ENCODE measurements at places on chromosomes 7 and 10.

- peak; percentile 27 for DNase-seq
Measured at GRCh38 chr10:28280652-28281051, 22.2 kb downstream of the MPP7 start.

DNA sequence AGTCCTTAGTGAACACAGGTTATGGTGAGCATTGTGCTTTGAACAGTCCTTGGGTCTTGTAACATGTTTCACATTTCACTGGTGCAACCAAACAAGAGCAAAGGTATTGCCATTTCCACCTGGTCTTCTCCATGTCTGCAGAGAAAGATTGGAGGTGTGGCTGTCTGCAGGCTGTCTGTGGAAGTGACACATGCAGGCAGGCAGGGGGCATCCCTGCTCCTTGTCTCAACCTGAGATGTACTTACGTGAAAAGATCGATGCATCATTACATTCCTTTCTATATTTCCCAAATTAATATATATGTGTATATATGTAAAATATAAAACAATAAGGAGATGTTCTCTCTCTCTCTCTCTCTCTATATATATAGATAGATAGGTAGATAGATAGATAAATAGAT, 54.3 kb downstream of the LRRC18 start:
- DNase-seq, result no peak

GRCh38 chr7:130544356-130544755, 52.5 kb downstream of the MEST start:
- DNase-seq, result no peak

DNA sequence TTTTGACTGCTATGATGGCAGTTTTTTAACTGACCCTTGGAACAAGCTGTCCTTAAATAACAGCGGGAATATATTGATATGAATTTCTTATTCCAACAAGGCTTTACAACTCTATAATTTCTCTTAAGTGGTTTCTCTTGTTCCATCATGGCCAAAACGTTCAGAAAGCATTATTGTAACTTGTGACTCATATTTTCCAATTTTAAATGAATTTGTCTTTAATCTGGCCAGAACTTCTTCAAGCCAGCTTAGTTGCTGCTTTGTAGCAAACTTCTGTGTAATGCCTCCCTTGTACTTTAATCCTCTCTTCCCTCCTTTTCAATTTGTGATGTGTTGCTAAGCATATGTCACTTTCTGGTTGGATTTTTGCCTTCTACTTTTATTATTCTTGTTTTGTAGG, 271.9 kb downstream of the KIF20B start:
- no peak for DNase-seq

DNA sequence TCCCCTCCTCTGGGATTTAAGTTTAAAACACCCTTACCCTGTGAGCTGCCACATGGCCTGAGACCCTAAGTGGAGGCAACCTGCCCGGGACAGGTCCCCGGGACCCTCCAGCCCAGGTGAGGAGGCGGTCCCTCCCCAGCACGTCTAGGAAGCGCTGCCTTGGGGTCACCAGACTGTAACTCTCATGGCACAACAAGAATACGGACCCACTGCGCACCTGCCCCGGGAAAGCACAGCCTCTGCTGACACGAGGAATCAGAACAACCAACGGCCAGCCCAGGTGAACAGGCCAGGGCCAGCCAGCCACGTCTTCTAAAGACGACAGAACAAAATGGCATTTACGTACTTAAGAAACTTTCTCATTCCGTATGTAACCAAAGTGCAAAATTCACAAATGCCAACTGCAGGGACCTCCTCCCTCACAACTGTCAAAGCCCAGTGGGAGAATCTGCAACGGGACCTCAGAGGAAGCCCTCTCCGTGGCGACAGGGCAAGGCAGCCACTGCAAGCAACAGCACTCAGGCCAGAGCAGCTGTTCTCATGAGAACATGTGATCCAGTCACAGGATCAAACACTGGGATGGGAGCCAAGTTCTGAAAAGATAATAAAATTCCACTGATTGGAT, 208.4 kb downstream of the DIP2C start:
- DNase-seq, result no peak

Data from SJSA1 (cell line).